Left kidney (tissue), 8 donors: ENCODE measurements at places on chromosomes 2 and 18. TPM values are rescaled to one million over a fixed set of nuclear protein-coding genes. Genes with fewer than 3 reads are reported as not detected.

TMEFF2 gene
- polyA plus RNA-seq, result 12.6 TPM

DYNAP gene
- 0.08 TPM for polyA plus RNA-seq

RAD51AP2 gene
- 0.38 TPM for polyA plus RNA-seq

PDE1A gene
- polyA plus RNA-seq, result 24.0 TPM

TTC32 gene
- 37.3 TPM for polyA plus RNA-seq

MTCL1 gene
- 23.8 TPM for polyA plus RNA-seq

LDLRAD4 gene
- polyA plus RNA-seq, result 9.7 TPM

COL4A3 gene
- polyA plus RNA-seq, result 79.8 TPM

DNA sequence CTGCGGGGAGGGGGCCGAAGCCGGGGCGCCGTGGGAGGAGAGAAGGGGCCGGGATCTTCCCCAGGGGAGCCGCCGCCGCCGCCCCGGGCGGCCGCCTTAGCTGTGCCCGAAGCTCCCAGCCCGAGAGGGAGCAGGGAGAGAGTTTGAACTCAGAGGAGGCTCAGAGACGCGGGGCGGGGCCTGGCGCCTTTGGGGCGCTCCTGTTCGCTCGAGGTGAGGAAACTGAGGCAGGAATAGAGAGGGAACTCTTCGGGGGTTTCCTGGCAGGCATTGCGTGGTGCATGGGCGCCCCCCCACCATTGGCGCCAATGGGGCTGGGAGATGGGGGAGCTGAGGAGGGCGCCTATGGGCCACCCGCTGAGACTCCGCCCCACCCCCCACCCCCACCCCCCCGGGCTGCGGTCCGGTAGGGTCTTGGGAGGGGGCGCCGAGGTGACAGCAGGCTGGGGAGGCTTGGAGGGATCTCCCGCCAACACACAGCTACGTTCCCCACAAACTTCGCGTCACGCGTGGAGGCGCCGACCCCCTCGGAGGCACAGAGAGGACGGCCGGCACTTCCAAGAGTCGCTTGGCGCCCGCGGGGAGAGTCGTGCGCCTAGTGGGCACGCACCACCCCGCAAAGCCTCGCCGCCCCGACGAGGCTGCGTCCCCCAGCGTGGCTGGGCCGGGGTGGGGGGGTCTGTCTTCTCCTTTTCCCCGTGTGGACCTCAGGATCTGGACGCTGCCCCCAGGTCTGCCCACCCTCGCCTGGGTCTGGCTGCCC lies 680 bp downstream of the CTDSP1 start:
- no peak for DNase-seq

DNA sequence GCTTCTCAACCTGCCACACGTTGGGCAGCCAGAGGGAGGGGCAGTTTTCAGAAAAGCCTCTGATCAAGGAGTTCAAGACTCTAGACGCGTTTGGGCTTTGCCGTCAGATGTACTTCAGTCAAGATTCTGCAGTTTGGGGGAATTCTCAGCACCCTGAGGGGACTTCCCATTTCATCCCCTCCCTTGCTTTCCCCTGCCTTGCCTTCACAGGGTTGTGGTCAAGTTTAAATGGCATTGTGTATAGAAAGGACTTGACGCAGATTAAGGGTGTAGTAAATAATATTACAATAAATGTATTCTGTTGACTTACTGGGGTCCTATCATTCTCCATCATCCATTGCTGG lies 198.3 kb upstream of the NABP1 start:
- DNase-seq, result no peak

- DNase-seq, result no peak
Observed at GRCh38 chr2:24704692-24705091, 88.5 kb downstream of the PTRHD1 start.

DNA sequence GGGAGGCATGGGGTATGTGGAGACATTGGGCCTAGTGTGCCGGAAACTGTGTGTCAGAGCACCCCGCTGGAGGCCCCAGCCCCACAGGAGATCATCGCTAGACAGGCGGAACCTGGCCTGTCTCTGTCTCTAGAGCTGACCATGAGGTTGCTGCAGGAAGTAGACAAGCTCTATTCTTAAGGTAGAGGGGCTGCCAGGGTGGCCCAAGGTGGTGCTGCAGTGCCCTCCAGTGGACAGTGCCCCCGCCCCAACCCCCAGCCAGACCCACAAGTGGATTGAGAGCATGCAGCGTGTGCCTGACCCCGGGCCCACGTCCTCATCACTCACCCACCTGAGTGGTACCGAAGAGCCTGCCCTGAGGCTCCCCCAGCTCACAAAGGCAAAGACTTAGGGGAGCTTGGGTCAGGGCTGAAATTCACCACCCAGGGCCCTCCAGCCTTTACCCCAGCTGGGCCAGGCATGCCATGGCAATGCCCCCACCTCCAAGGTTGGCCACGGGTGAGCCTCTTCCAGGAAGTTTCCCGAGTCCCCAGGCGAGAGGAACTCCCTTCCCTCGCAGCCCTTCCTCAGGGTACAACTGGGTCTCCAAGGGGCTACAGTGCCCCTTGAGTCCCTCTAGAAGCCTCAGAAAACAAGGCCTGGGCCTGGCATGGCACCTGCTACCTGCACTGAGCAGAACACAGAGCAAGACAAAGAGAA lies 155.0 kb downstream of the TTC32 start:
- no peak for DNase-seq

GRCh38 chr2:133378928-133379549 lies 189.2 kb downstream of the NCKAP5 start:
- DNase-seq, result no peak

GRCh38 chr2:165453561-165454094 lies 15.9 kb upstream of the CSRNP3 start:
- DNase-seq, result no peak

GRCh38 chr2:219433666-219434467 lies 776 bp upstream of the SPEG start:
- no peak for DNase-seq

DNA sequence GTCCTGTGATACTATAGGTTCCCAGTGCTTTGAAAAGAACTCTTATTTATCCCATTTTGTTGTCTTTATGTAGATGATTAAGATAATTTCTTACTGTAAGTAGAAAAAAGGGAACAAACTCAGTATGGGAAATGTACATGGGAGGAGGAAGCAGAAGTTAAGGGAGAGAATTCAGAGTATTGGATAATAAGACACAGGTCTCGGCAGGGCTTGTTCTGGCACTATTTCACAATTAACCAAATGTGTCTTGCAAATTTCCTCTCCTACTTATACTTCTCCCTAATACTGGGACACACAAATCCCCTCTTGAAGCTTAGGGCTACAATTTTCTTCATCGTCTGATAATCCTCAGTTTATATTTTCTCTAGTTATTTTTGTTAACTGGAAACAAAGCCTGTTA lies 744.0 kb downstream of the ADCYAP1 start:
- no peak for DNase-seq

GRCh38 chr18:27627927-27628326 lies 442.8 kb upstream of the CHST9 start:
- no peak for DNase-seq

DNA sequence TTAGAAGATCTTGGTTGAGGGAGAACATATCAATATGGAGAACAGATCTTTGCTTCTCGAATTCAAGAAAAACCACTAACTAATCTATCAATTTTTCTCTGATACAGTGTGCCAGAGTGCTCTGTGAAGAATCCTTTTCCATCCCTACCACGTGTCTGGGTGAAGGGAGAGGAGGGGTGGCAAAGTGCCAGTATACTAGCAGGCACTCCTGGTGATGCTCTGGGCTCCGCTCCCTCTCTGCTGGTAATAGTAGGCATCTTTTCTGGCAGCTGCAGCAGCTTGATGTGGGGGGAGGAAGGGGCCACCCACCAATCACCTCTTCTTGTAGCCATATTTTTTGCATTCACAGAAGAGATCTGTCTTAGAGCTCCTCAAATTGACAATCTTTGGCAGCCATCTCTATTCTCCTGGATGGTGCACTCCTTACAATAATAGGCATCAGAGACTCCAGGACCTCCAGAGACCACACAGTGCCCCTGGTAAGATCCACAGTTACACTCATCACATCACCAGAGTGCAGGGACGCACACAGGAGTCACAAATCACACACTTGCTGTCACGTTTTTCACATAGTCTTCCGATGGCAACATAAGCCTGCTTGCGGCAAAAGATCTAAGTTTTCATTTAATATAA lies 15.7 kb downstream of the STK39 start:
- no peak for DNase-seq

GRCh38 chr2:74010087-74010541 lies 25.4 kb downstream of the TET3 start:
- no peak for DNase-seq
